ENCODE measurements at places on chromosomes 2 and 18.

DNA sequence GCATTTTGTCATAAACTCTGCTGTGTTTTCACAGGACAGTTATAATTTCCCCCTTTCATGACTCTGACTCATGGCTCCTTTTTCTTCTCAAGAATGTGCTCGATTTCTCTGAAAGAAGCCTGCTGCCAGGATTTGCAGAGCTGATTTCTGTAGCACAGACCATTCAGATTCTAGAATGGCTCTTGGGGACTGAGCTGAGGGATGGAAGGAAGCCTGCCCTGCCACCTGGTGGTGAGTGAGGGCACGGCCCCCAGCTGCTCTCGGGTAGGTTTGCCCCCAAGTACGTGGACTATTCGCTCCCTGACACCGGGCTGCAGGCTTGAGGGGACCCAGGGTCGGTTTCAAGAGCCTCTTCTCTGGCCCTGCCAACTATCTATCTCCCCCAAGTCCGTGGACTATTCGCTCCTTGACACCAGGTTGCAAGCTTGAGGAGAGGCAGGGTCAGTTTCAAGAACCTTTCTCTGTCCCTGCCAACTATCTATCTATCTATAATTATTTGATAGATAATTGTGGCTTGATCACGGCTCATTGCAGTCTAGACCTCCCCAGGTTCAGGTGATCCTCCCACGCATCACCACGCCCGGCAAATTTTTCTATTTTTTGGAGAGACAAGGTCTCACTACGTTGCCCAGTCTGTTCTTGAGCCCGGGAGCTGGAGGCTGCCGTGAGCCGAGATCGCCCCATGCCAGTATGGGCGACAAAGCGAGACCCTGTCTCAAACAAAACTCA, 1.4 kb upstream of the SMYD5 start:
- DNase-seq = no peak

DNA sequence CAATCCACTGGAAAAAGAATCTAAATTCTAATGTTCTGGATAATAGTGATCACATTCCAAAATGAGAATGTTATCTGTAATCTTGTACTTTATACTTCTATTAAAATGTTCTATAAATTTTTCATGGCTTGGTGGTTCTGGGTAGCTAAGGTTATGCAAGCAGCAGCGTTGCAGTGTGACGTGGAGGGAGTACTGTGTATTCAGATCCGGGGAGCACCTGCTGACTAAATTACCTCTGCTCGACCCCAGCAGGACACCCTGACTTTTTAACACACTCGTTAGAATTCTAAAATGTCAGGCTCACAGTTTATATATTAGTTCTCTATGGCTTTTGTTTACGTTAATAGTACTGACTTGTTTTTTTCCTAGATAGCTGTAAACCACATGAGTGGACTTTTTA, 13.0 kb downstream of the ATIC start:
- no peak for DNase-seq

- no peak for DNase-seq
These were observed 89.8 kb downstream of the MRO start for GRCh38 chr18:50729986-50730385.

- no peak for DNase-seq
These were observed 543.4 kb downstream of the IRS1 start for GRCh38 chr2:226256237-226256636.

DNA sequence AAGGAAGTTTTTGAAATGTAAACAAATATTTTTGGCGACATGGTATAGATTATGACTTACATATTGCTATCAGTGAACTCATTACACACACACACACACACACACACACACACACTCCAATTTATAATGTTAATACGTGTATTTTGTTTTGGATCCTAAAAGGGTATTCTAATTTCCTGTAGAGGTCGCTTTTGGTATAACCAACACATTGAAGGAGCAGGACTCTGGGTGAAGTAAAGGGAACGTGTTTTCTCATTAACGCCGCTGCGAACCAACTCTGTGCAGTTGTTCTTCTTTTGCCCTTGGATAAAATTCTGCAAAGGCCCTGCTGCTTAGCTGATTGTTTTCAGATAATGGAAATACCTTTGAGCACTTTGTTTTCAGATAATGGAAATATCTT, 190.4 kb downstream of the PMAIP1 start:
- no peak for DNase-seq
